ENCODE measurements at places on chromosomes 11 and 22. TPM values are rescaled to one million over a fixed set of nuclear protein-coding genes. Genes with fewer than 3 reads are reported as not detected.
A peak's percentile ranks its signal among the peaks of the same experiment; 100 is the strongest.

- DNase-seq = peak; percentile 17
These were observed 787.7 kb downstream of the NTM start for GRCh38 chr11:132158091-132158490.

DNA sequence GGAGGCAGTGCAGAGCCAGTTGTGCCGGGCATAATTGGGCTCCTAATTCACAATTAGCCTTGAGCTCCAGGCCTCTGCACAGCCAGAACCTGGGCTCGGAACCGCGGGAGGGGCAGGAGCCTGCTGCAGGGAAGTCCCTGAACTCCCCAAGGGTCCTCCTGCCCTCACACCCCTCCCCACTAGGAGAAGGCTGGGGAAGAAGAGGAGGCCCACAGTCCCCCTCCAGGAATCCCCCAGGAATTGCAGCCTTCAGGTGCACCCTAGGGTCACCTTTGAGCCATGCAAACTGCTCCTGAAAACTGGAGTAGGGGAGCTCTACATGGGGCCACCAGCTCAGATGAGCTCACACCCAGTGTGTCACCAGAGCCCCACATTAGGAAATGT lies 93.8 kb upstream of the LMO1 start:
- DNase-seq = no peak

DNA sequence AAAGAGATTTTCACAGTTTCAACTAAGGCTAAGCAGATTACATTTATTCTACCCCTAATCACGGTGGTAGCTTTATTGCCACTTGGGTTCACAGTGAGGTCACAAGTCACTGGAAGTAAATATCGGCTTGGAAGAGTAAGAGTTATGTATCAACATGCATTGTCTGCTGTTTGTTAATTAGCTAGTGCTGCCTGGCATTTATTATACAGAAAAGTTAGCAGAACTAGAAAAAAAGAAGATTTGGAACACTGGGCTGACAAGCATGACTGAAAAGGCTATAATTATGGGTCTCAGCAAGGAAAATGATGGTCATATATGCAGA lies 13.7 kb upstream of the RAB38 start:
- DNase-seq = no peak

DNA sequence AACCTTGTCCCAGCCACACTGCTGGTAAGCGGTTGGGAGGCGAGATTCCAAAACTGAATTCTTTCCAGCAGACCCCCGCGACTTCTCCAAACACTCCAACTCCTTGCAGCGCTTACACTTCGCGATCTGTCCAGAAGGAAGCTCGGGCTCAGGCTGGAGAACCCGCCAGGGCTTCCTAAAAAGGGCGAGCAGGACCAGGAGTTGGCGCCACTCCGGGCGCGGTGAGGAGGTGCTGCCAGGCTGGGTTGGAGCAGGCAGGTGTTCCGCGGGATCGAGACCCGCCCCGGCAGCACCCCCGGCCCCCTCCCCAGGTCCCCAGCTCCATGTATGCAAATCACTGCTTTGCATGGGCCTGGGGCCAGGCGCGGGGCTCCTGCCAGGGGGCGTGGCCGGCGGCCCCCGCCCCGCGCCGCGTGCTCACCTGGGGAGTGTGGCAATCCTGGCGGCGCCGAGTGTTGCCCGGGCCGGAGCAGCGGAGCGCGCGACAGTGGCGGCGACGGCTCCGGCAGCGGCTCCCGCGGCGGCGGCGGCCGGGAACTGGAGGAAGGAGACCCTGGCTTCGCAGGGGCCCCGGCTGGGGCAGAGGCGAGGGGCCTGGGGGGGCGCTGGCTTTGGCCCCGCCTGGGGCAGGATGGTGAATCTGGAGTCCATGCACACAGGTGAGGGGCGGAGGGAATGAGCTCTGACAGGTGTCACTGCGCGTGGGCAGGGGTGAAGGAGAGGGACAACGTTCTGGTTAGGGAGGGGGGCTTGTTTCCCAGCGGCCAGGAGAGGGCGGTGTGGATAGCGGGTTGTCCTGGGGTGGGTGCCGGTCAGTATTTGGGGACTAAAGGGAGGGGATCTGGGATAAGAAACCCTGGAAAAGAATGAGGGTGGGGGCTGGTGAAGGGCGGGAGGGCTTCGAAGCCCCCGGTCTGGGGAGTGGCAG lies at the start of gene POU2F3:
Gene POU2F3 (plus strand): TSS at position 428 of the 928 bp plus-strand sequence. CDS start 204 bp downstream, at position 632.
- DNase-seq = no peak

GRCh38 chr22:45502215-45503049 lies at the start of gene FBLN1:
FBLN1 (plus strand) TSS chr22:45502883; CDS start chr22:45502986, 103 bp downstream.
- DNase-seq = peak; percentile 42

- DNase-seq = no peak
These were observed 5.9 kb downstream of the TMEM134 start for GRCh38 chr11:67463186-67463585.

DNA sequence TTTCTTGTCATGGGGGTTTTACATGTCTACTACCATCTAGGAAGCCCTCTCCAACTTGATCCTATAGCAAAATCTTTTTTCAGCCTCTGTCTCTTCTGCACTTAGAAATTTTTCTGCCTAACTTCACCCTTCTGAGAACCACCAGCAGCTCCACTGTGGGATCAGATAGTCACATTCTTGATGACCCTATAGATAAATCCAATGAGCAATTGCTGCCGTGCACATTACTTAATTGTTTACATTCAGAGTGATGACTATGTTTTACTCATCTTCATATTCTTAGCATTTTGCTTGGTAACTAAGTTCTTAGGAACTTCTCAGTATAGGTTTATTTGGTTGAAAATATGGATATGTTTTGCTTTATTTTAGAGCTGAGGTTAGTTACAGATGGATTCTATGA lies 12.4 kb upstream of the ETS1 start:
- no peak for DNase-seq

- DNase-seq = peak; percentile 45
These were observed 9.4 kb downstream of the LHFPL7 start for GRCh38 chr22:24937114-24937513.

DNA sequence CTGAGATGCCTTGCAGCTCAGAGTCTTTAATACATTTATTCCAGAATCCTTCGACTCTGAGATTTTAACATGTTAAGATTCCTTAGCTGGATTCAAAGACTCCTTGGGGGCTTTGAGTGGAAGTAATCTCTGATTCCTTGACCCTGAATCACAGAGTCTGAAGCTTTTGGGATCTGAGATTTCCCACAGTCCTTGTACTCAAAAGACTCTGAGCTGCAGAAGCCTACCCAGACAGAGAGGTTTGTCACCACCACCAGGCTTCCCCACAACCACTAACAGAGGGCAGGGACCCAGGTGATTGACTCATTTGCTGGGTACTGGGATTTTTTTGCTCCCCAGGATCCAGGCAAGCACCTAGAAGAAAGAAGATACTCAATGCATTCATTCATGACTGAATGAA lies 1.4 kb upstream of the SERPINH1 start:
- DNase-seq = no peak

DNA sequence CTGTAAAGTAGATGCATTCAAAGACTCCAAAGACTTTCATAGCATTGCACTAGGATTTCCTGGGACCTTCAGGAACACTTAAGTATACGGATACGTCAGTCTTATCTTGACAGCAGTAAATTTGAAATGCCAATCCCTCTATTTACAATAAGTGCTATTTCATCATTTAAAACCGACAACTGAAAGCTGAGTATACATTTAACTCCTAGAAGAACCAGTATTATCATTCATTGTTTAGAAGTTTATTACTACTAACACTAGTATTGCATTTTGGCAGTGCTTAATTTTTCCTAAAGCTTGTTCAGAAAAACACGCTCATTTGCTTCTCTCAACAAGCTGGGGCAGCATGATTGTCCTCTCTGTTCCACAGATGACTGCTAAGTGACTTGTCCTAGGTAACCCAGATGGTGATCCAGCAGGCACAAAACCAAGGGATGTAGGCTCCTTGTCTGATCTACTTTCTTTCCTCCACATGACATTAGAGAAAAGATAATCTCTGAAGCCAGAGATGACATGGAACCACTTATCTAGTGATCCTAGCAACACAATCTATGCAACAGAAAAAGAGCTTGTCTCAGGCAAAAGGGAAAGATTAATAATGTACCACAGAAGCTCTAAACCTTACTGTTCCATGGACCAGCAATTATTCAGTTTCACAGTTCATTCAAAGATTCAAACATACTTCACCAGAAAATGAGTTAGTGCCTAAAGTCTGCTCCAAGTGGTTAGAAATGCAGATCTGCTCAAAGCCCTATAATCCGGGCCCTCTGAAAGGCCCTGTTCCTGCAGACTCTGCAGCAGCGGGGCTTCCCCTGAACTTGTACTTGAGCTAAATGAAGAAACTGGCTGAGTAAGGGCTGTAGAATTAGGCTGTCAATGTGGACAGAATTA lies 5.2 kb downstream of the MAML2 start:
- no peak for DNase-seq

DNA sequence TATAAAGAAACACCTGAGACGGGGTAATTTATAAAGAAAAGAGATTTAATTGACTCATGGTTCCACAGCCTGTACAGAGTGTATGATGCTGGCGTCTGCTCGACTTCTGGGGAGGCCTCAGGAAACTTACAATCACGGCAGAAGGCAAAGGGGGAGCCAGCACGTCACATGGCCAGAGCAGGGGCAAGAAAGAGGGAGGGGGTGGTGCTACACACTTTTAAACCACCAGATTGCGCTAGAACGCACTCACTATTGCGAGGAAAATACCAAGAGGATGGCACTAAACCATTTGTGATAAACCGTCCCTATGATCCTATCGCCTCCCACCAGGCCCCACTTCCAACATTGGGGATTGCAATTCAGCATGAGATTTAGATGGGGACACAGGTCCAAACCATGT lies 79.7 kb upstream of the CARD18 start:
- no peak for DNase-seq

DNA sequence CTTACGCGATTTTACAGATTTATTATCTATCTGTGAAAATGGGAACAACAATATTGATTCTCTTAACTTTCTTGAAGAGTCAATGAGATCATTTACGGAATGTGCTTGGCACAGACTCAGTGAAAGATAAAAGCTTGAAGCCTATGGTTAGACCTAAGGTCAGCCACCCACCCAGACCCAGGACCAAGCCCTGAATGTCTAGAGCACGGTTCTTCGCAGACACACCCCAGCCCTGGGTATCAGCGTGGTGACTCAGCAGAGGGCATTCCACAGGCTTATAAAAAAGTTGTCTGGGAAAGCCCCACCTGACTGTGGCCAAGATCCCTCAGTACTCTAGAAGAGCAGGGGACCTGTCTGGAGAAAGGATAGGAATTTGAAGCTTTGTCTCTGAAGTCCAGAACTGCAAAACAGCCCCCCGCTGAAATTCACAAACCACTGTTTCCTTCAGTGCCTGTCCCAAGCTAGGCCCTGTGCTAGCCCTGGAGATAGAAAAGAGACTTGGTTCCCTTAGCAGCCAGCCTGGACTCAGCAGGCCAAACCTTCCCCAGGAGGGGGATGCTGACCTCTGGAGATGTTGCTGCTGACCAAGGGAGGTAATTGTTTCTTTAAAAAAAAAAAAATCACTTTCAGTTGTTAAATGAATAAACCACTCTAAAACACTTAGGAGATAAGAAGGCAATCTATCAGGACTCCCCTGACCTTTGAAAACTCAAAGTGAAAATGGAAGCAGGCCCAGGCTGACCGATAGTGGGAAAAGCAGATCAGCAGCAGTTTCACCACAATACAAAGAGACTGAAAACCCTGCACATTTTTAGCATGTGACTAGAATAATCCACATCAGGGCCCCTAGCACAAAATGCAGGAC lies 114.0 kb downstream of the ABTB2 start:
- peak; percentile 94 for DNase-seq

DNA sequence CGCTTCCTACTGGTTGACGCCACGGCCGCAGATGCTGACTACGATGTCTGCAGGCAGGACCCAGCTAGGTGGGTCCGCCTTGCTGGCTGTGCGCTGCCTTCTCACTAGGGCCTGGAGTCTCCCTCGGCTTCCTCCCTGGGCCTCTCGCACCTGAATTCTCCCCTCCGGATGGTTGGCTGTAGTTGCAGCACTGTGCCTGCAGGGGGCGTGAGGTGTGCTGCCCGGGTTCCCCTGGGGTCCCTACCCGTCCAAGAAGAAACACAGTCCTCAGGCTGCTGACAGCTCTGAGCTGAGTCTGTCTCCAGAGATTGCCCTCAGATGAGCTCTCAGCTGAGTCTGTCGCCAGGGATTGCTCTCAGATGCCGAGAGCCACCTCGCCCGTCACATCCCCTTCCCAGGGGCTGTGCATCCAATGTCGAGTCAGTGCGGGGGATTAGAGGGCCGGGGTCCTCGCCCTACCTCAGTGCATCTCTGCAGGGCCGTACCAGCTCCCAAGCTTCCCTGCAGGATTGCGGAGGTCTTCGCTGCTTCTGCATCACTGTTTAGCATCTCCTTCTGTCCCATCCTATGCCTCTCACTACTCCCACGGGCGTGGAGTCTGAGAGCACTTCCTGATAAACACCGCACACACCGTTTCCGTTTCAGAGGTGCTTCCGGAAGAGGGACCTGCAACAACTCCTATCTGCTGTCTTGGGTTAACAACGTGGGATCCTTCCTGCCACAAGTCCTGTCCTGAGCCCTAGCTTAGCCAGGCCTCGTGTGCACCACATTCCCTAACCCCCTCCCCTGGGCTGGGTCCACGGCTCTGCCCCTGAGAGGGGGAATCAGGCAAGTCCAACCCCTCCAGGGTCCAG lies 196.9 kb downstream of the CSNK2A3 start:
- peak; percentile 32 for DNase-seq

DNA sequence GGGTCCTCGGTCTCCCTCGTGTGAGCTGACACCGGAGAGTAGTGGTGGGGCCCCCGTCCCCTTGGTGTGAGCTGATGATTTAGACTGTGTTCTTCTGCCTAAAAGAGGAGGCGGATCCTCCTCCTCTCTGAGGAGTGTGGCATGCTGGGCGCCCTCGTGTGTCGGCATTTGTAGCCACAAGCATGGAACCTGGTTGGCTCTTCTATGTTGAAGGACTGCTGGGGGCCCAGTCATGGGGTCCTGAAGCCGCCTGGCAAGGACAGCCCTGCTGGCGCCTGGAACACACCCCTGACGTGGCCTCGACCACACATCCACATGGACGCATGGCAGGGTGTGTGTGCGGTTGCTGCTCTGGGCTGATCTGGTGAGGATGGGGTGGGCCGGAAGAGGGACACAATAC lies 50.2 kb downstream of the AP2A2 start:
- DNase-seq = peak; percentile 78

- DNase-seq = no peak
These were observed 25.2 kb upstream of the PLET1 start for GRCh38 chr11:112285841-112286311.

DNA sequence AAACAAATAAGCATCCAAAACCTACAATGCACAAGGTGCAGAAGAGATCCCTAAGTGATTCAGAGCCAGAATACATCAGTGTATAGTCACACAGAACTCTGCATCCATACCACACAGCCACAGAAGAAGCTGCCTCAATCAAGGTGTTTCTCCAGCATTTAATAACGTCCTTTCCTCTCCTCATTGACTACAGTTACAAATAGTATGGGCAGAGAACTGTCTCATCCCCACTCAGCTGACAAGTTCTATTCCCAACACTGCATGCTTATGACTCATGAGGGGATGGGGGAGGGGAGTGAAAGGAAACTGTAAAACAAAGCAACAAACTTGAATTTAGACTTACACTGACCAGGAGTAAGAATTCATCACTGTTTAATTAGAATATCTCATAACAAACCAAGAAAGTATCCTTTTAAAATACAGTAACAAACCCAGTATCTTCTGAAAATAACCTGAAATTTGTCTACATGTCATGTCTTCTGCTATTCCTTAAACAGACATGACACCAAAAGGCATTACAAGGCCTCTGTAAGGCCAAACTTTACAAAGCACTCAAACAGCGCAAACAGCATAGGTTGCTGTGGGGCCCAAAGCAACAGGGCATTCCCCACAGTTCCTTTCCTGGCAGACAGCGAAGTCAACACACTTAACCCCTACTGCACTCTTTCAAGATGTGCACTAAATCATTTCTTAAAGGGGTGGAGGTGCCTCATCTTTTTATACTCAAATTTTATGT lies 29.3 kb downstream of the CELF1 start:
- peak; percentile 43 for DNase-seq

Gene PLEKHA7
- 12.8 TPM for polyA plus RNA-seq

Gene B3GAT3
- 38.1 TPM for polyA plus RNA-seq

Gene TRPC6
- 0.30 TPM for polyA plus RNA-seq

Gene EHF
- 7.8 TPM for polyA plus RNA-seq

Measured in A549 (cell line).